ENCODE measurements at places on chromosomes 11 and 22.

DNA sequence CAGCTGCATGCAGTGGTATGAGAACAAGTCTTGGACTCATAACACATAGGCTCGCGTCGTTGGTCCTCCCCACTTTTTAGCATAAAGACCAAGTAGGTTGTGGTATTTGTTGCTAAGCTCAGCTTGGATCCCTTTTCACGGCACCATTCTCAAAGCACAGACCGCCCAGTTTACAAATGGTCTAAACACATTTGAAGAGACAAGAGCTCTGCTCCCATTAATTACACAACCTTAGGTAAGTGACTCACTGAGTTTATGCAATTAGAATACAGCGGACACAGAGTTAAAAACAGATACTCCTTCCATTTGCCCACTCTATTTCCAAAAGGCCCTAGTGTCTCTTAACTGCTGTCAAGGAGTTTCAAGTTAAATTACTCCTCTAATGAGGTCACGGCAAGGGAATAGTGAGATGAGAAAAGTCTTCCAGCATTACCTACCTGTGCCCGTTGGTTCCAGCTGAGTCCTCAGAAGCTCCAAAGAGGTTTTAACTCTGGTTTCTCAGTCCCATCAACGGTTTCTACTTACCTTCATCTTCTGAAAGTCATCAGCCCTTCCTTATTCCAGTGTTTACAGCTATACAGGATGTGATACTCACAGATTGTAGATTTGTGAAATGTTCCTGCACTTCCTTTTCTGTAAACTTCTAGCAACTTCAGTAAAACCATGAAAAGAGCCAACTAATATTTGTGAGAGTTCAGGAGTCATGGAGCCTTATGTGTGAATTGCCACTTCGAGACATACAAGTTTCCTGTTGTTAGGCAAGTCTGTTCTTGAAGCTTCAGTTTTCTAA lies at the start of gene MS4A6A:
Gene MS4A6A, minus strand, starts transcription at position 543 of the 790 bp plus-strand sequence. CDS start 1,356 bp downstream, outside the sequence.
- no peak for DNase-seq

GRCh38 chr11:84884836-84885235 lies 742.3 kb downstream of the DLG2 start:
- DNase-seq: no peak

DNA sequence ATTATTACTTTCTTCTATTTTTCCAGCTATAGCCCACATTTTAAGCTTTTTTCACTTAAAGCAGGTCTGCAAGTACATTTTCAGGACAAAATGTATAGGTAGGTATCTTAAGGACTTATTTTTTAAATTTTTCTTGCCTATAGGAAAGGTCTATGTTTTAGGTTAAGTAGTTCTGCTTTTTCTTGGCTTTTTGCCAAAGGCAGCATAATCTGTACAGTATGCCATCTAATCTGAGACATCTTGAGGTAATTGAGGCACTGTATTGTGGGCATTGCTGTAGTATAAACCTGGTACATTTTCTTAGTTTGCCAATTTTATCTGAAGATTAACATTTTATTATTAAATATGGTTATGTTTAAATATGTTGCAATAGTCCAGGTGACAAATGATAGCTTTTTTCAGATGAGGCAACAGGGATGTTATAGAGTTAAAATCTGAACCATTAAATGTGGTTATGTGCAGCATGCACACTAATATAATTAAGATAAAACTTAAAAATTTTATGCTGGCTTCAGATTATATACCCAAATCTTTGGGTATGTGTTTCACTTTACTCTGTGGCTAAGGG lies 42.9 kb downstream of the QSER1 start:
- no peak for DNase-seq

- no peak for DNase-seq
These were observed 23.3 kb downstream of the MS4A2 start for GRCh38 chr11:60111793-60112192.

DNA sequence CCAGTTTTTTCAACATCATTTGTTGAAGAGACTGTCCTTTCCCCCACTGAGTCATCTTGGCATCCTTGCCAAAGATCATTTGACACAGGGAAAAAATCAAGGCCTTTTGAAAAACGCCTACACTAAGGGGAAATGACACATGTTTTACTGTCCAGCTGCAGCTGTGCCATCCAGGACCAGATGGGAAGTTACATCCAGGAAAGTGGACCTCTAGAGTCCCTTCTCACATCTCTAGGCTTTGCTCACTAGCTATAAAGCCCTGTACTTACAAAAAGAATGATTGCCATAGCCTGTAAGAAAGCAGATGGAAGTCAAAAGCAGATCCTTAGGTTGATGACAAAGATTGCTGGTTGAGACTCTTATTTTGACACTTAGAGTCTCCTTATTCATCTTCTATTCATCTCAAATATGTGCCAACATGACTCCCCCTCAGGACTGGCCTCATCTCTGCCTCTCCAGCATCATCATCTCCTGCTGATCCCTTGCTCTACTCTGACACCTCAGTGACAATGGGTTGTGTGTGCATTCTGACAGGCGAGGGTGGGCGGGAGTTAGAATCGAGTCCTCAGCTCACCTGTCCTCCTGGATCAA lies 22.8 kb downstream of the OSBP2 start:
- DNase-seq: no peak

- DNase-seq: no peak
These were observed 73.7 kb upstream of the OR4B1 start for GRCh38 chr11:48142889-48143288.

DNA sequence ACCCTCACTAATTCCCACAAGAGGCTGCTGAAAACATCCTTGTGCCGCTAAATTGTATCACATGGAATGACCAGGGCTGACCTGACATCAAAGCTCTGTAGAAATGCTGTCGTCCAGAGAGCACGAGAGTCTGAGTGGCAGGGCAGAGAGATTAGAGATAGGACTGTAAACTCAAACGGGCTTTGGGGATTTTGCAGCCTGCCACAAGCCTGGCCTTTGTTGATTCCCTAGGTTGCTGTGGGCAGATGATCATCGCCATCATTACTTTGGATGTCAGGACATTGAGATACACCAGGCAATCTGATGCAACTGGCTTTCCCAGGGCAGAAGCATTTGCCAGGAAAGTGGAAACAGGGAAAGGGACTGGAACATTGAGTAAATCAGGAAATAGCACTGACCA lies 131.6 kb downstream of the ETS1 start:
- DNase-seq: no peak

DNA sequence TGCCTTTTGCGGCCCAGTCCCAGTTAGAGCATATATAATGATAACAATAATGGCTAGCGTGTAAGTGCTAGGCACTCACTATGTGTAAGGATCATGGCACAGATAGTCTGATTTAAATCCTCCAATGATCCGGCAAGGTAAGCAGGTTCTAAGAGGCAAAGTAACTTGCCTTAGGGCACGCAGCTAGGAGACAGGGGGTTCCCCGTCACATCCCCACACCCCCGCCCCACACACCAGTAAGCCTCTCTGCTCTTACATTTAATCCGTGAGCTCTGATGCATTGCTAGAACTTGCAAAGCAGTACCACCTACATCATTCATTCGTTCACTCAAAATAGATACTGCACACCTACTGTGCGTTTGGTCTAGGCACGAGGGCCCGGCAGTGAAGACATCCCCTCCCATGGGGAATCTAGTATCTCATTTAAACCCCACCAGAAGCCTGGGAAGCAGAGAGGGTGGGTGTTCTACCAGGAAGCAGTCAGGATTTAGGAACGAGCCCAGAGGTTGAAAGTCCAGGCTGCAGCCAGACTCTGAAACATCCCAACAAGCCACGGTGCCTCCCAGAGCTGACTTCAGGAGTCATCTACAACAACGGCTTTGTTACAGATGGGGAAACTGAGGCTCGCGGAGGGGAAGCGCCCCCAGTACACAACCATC lies 20.6 kb downstream of the TMPRSS6 start:
- no peak for DNase-seq
